ENCODE measurements at places on chromosomes 2 and 18.

DNA sequence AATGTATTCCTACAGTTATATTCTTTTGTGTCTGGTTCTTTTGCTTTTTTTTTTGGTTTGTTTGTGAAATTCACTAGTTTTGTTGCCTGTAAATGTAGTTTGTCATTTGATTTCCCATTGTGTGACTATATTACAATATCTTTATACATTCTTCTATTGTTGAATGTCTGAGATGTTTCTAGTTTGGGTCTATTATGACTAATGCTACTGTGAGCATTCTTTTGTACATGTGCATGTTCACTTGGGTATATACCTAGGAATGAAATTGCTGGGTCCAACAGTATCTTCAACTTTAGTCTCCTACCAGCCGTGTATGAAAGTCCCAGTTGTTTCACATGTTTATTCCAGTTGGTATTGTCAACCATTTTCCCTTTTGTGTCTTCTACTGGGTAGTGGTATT is 112.7 kb upstream of the RBMS1 start:
- no peak for ATAC-seq

- no peak for ATAC-seq
These were observed 83.2 kb upstream of the UNC80 start for GRCh38 chr2:209688385-209688784.

DNA sequence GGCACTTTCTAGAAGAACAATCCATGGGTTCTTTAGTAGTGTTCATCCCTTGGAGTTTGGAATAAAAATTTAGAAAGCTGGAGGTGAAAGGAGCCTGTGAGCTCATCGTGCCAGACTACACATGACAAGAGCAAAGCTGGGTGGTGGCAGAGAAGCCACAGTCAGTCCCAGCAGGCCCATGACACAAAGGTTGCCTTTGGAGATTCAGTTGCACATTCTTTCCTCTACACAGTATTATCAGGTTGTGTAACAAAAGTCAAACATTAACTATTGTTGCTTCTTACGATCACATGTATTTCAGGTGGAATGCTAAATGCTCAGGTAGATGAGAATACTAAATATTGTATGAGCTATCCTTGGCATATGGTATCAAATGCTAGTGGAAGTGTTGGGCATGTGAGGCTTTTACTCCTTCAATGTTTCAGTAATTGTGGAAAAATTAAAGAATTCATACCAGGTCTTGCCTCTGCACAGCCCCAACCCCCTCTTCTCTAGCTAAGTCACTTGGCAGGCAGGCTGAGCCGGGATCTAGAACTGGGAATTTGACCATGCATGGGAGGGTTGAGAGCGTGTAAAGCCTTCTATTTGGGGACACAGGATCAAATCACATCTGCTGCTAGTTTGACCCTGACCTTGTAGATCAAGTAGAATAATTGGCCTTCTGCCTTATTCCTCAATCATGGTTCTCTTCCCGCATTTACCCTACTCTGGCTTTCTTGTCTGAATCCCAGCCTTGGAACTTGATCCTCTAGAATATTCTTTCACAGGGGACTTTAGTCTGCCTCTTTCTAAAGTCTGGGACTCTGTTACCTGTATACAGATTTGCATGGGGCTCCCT is 230.9 kb downstream of the GCA start:
- no peak for ATAC-seq

GRCh38 chr2:127261804-127262406 is 32.0 kb downstream of the ERCC3 start:
- no peak for ATAC-seq

DNA sequence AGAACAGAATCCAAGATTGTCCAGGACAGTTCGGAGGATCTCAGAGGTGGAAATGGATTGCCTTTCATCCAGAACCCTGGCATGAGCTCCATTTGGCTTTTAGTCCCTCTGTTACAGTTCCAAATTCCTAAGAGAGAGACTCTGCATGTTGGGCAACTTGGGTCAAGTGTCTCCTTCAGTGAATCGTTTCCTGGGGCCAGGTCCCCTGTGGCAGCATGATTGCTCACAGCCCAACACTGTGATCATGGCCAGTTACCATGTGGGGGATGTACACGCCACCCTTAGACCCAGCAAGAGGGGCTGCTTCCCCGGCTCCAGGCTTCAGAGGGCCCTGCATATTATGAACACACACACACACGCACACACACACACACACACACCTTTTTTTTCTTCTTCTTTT is 118.6 kb upstream of the GLI2 start:
- ATAC-seq: no peak

- ATAC-seq: no peak
These were observed 199.0 kb downstream of the LPIN1 start for GRCh38 chr2:11945139-11946126.

- ATAC-seq: no peak
These were observed 1.3 kb downstream of the EML6 start for GRCh38 chr2:54724560-54725342.

DNA sequence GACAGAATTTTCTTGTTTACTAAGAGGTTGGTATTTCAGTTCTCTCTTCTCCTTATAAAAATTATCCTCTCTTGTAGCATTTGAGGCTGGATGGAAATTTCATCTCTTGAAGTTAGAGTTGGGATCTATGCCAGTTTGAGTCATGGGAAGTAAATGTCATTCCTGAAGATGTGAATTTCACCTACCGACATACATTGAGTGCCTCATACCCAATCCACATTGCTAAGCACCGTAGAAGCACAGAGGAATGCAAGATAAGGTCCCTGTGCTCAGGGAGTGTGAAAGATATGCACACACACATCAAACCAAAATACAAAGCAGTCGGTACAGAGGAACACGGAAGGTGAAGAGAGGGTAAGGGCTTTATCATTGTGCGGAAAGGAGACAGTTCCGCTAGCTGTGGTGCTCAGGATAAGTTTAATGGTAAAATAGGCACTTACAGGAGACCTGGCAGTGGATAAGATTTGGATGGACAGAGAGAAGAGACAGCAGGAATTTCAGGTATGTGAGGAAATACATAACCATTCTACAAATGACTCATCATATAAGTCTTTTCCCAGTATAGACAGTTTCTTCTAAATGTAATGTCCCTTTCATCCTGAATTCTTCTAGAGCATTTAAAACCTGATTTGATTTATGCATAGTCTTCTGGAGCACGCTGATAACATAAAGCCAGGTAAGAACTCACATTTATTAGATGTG is 205.3 kb upstream of the ST6GAL2 start:
- no peak for ATAC-seq

GRCh38 chr2:203584784-203585183 is 49.7 kb upstream of the RAPH1 start:
- peak; percentile 56 for ATAC-seq

- ATAC-seq: peak; percentile 73
These were observed 141.7 kb downstream of the RBMS1 start for GRCh38 chr2:160351956-160352355.

- no peak for ATAC-seq
These were observed 29.0 kb downstream of the RAMP1 start for GRCh38 chr2:237888389-237888788.

DNA sequence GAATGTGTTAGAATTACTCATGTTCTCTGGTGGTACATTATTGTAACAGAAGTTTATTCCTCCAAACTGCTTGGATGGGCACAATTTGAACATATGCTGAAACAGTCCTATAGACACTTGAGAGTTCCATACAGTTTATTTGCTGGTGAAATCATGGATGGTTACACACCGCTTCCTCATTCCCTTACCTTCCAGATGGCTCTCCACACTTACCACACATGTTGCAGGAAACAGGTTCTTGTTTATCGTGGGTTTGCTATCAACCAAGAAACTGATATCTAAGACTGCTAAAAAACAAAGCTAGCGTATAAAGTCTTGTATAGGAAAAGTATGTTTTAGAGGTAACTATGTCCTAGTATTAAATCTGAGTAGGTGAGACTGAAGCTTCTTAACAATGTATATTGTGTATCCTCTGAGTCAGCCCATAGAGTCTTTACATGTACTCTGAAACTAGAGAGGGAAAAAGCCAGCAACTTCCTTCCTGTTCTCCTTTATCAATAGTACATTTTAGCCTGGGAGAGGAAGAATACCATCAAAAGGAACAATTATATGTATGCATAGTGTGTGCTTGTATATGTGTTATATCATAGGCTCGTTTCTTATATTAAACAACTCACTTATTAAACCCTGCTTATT is 313.1 kb downstream of the PLCL1 start:
- ATAC-seq: no peak

- no peak for ATAC-seq
These were observed 64.5 kb upstream of the AMMECR1L start for GRCh38 chr2:127950264-127950663.

GRCh38 chr18:21134895-21135294 is 23.3 kb upstream of the ROCK1 start:
- ATAC-seq: no peak

DNA sequence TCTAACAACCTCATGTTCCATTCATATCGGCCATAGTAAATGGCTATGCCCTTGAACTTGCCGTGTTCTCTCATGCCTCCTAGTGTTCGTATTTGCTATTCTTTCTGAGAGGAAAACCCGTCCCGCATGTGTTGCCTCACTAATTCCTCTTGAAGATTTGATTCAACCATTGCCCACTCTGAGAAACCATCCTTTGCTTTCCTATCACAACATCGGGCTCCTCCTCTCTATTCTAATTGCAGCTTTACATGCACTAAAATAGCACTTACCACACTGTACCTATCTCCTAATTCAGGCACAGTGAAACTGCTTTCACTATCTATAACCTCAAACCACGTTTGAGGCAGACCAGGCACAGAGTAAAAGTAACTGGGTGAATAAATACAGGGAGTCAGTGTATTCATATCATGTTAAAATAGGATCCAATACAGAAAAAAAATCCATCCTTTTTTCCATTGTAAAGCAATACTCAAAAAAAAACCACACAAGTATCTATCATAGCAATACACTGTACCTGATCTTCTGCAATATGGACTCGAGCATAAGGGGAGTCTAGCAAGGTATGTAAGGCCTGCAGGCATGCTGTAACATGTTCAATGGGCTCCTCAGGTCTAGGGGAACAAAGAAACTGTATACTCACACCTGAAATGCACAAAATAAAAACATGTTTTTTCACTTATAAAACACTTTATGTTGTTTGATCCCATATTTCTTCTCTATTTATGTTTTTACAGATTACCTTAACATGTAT is 39.0 kb upstream of the STRN start:
- peak; percentile 69 for ATAC-seq

GRCh38 chr2:26384183-26384582 is 17.5 kb upstream of the DRC1 start:
- ATAC-seq: no peak
